Stimulated activated CD4-positive, alpha-beta T cell treated with anti-CD3 and anti-CD28 coated beads, Interleukin-4, amount 100 ng/mL, for 4 hours (primary cell): ENCODE measurements at places on chromosomes 3 and 15.

GRCh38 chr3:4656059-4656458 is 162.9 kb downstream of the ITPR1 start:
- DNase-seq = no peak

- no peak for DNase-seq
Measured at GRCh38 chr15:27902680-27903385, 196.3 kb downstream of the OCA2 start.

DNA sequence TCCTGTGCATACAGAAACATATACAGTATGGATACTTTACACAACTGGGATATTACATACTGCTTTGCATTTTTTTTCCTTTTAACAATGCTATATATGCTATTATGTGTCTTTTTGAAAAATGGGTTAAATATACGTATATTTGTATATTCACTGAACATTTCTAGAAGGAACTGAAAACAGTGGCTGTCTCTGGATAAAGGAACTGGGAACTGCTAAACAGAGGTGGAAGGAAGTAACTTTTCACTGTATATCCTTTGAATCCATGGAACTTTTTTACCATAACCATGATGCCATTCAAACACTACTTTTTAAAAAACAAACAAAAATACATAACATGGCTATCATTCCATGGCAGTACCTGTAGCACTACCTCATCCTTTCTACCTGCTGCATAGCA is 1.8 kb downstream of the MTFMT start:
- no peak for DNase-seq

DNA sequence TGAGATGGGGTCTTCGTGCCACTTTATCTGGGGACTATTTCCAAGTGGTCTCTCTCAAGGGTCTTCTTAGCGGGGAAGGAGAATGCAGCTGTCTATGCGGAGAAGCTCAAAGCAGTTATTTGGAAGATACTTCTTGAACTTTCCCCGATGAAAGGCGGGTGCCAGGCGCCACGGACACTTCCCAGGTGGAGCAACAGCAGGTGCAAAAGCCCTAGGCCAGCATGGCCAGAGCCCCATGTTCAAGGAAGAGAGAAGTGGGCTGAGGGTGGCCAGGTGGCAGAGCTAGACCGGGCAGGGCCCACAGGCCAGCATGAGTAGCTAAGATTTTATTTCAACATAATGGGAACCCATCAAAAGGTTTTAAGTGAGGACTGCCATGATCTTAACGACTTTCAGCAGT is 232.8 kb downstream of the PDZRN3 start:
- DNase-seq = no peak

- DNase-seq = no peak
Measured at GRCh38 chr3:11282250-11283138, 10.3 kb downstream of the ATG7 start.

DNA sequence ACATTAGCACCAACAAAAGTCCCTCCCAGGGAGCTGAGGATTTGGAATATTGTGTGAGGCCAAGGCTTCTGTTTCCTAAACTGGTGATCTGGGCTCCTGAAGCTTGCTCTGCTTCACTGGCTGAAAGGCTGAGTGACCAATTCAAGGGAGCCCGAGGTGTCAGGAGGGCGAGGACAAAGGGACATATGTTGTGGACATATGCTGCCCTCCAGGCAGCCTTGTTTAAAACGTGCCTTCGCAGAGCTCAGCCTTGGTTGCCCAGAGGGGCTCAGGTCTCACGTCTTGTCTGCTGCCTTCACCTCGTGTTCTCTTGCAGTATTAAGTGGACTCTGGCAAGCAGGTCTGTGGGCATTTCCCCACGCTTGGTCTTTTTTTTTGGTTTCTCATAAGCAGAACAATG is 7.0 kb downstream of the SLCO3A1 start:
- DNase-seq = no peak

- no peak for DNase-seq
Measured at GRCh38 chr3:14616606-14617507, 34.7 kb upstream of the CCDC174 start.

DNA sequence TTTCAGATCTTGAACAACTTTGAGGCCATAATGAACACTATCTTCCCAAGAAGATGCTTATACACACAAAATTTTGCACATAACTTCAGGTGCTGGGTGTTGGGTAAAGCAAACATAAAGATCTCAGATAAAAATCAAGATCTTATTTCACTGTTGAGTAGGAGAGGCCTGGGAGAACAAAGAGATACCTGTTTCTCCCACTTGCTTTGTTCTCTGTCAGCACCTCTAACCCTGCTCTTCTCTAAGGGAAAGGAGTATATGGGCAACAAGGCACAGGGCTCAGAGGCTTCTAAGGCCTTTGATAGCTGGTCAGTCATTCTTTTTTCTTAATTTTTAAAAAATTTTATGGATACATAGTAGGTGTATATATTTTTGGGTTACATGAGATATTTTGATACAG is 3.6 kb upstream of the GK5 start:
- DNase-seq = no peak

DNA sequence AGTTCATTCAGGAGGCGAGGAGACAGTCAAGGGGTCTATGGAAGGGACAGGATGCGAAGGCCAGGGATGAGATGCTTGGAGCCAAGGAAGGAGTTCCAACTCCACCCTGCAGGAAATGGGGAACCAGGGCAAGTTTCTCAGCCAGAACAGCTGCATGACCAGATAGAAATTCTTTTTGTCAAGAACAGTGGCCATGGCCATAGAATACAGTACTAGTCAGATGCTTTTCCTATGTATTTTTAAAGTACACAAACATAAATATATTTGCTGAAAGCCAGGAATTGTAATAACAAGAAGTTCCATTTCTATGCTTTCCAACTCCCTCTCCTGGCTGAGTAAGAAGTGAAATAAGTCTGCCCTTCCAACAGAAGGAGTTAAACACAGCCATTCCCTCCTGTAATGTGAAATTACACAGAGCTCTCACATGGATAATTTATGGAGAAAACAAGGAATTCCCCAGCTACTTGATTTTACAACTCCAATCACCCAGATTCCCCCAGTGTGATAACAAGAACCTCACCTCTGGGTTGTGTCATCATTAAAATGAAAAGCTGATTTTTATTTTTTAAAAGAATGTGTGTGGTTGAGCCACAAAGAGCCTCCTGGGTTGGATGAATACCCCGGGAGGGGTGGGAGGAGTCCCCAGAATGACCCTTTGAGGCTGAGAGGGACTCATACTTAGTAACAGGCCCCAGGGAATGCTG is 124.6 kb upstream of the ARHGEF3 start:
- DNase-seq = no peak

GRCh38 chr3:177150970-177151627 is 46.2 kb downstream of the TBL1XR1 start:
- no peak for DNase-seq

DNA sequence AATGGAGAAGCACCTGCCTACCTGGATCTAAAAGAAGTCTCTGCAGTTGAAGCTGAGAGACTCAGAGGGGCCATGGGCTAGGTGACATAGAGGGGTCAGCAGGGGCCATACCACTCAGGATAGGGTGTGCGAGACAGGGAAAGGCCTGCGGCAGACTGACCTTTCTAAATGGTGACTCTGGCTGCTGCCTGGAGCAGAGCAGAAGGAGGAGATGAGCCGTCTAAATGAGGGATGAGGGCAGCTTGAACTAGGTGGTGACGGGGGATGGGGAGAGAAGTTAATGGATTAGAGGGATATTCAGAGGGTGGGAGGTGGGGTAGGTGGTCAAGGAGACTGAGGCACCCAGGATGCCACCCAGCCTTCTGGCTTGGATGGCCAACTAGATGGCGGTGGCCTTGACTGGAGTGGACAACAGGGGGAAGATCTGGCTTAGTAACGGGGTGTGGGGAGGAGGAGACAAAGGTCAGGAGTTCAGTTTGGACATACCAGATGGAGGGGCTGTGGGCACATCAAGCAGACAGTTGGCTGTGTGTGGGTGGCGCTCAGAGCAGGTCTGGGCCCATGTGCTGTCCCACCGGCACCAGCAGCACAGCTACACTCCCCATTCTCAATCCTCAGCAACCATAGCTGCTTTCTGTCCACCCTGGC is 3.2 kb upstream of the ITIH1 start:
- DNase-seq = no peak

DNA sequence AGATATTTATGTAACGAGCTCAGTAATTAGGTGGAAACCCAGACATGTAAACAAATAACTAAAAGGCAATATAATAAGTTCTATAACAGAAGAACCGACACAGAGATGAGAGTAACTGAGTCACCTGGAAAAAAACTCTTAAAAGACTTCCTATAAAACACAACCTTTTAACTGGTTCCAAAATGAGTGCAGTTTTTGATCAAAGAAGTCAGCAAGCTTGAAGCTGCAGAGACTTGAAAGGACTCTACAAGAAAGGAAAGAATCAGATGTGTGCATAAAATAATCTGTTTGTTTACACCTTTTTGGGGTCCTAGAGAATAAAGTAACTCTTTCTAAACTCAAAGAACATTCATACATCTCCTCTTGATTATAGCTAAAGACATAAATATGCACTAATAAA is 560.4 kb upstream of the CCDC54 start:
- no peak for DNase-seq

DNA sequence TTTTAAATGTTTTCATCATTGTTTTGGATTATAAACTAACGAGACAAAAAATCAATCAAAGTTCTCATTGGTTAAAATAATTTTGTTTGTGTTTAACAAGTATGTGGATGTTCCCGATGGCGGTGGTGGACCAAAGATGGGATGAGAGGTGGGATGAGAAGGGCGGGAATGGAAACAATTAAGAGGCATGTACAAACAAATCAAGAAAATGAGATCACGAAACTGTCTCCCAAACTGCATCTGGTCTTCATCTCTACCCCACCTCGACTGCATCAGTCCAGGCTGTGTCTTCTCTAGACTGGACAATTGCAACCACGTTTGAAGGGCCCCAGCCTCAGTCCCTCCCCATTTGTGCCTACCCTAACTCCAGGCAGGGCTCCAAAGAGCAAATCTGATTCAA is 56.1 kb downstream of the SLC12A8 start:
- DNase-seq = no peak

DNA sequence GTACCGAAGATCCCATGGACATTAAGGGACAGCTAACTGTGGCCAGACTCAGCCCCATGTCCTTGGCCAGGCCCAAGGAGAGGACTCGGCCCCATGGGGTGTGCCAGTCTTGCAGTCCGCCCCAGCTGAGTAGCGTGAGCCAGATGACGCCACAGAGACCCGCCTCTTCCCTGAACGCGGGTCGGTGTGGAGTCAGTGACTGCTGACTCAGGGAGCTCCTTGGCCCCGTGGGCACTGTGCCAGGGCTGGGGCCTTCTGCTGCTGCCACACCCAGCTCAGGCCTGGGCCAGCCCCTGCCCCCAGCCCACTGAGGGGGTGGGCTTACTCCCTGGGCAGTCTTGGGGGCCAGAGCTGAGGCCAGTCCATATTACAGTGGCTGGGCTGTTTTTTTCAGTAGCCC is 52.8 kb downstream of the PLXNA1 start:
- no peak for DNase-seq

DNA sequence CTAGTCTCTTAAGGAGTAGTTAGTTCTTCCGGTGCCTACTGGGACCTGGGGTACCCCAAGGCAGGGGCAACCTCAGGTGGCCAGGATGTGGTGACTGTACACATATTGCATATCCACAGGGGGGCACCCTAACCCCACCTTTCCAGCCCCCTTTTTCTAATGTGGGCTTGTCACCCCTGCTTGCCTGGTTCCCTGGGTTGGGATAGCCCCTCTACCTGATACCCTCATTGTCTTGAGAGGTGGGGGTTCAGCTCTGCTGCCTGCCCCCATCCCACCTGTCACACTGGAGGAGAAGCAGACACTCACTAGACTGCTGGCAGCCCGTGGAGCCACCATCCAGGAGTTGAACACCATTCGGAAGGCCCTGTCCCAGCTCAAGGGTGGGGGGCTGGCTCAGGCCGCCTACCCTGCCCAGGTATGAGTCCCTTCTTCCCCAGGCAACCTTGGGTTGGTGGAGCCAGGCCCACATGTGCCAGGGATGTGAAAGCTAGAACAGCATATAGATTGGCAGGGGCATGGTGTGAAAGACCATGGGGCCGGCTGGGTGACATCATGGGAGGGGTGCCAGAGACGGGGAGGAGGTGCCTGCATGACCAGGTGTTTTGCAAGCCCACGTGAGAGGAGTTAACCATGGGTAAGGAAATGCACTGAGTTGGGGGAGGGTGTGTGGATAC is 4.0 kb downstream of the GLYCTK start:
- peak; percentile 31 for DNase-seq

DNA sequence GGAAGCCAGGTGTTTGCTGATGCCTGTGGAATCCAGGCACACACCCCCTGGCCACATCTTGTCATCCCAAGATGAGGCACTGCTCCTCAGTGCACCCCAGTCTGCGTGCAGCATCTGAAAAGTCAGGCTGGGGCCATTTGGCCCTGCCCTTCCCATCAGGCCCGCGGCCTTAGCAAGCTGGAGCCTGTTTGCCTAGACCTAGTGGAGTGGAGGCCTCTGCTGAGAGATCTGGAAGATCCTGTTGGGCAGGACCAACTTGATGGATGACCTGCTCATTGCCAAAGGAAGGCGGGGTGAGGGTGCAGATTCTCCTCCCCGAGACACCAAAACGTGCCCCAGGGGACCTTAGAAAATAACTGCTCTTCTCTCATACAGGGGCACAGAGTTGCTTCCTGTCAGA is 220.2 kb downstream of the SHQ1 start:
- DNase-seq = no peak

- no peak for DNase-seq
Measured at GRCh38 chr3:70097084-70097483, 97.6 kb downstream of the SAMMSON start.

- DNase-seq = no peak
Measured at GRCh38 chr3:11736136-11736833, 92.6 kb upstream of the VGLL4 start.

DNA sequence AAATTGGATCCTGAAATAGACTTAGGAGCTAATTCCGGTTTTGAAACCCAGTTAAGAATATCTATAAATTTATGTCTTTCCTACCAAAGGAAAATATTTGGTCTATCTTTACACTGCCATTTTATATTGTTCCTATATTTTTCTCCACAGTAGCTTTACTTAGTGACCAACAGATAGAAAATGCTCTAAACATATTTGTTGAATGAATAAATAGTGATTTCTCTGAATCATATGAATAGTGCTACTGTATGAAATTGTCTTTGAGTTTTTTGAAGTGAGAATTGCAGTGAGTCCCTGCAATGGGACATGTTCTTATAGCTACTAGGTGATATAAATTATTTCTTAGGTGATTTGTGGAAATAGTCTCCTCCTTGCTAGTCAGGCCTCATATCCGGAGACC is 18.5 kb upstream of the EID1 start:
- DNase-seq = no peak

DNA sequence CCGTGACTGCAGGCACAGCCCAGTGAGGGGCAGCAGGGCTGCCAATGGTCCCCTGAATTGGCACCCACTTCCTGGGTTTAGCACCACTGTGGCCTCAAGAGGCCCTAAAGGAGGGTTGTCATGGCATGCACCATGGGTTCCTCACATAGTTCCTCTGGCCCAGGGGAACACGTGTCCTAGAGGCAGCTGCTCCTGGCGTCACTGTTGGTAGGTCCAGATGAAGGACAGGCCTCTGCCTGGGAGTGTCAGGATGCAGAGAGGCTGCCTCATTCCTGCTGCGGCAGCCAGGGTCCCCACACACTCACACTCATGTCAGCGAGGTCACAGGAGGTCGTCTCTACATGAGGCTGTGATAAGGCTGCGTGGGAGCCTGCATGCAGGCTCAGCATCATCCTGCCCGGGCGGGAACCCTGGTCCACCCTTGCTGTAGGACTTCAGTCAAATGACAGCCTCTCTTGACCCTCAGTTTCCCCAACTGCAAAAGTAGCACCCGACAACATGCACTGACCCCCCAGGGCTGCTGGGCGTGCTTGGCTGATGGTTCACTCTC is 26.1 kb upstream of the SFMBT1 start:
- DNase-seq = no peak
